Cortex of kidney (tissue), 1 donor: ENCODE measurements at places on chromosomes 4 and X.

DNA sequence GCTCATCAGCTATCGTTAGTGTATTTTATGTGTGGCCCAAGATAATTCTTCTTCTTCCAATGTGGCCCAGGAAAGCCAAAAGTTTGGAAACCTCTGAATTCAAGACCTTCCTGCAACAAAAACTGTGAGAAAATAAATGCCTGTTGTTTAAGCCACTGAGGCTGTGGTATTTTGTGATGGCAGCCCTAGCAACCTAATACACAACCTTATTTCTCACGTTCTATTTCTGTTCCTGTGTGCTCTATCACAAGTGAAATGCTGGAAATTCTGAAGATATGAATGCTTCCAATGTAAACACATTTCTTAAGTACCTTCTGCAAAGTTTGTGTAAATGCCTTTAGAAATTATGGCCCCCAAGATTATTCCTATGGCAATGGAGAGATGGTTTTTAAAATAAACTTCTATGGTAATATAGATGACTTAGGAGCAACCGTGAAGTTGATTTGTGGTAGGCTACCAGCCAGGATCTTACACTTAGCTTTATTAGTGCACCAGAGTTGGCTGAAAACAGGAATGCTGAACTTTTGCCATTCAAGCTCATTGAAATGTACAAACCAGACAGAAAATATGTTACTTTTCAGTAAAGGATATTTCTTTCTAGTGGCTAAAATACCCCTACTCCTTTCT, 148.0 kb downstream of the USP46 start:
- DNase-seq: no peak

- DNase-seq: no peak
These were observed 58.2 kb downstream of the ZNF827 start for GRCh38 chr4:145880355-145880960.

GRCh38 chr4:94714365-94715160, 43.2 kb upstream of the BMPR1B start:
- DNase-seq: no peak

- no peak for DNase-seq
These were observed 1081.8 kb upstream of the GRID2 start for GRCh38 chr4:91222014-91222413.

DNA sequence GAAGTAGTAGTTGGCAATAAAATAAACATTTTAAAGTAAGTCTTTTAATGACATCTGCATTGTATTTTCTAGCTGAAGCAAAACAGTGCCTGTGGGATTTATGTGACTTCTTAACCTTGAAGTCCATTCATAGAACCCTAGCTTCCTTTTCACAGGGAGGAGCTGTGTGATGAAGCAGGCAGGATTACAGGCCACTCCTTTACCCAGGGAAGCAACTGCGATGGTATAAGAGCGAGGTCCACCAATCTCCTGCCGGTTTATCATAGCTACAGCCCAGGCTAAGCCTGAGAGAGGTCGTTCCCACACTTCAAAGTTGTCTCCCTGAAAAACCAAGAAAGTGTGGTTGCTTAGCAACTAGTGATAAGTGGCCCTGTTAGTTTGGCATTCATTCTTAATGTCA, 7.0 kb downstream of the RPL36A start:
- DNase-seq: no peak

DNA sequence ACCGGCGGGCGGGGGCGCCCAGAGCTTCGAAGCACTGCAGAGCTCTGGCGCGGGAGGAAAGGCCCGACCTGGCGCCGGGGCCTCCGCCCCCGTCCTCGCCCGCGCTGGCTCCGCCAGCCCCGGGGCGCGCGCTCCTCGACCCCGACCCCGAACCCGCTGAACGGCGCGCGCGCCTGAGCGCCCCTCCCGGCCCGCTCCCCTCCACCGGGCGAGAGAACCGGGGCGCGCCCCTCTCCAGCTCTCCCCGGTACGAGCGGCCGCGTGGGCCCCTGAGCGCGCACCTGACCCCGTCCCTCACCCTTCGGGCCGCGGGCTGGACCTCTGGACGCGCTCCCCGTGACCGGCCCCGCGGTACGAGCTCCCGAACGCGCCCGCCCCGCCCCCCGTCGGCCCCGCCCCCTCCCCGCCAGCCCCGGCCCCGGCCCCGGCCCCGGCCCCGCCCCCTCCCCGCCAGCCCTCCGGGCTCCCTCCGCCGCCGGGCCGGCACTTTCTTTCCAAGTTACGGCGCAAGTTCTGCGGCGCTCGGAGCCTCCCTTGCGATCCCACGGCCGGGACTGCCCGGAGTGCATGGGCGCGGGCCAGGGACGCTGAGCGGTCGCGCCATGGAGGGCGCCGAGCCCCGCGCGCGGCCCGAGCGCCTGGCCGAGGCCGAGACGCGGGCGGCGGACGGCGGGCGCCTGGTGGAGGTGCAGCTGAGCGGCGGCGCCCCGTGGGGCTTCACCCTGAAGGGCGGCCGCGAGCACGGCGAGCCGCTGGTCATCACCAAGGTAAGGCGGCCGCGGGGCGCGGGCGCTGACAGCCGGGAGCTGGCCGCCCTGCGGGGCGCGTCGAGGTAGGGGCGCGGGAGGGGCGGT, at the start of gene SHROOM2:
TSS of gene SHROOM2 (plus strand) at position 486 of the 854 bp plus-strand sequence. CDS start at position 603, 117 bp downstream.
- no peak for DNase-seq
